ENCODE measurements at places on chromosomes 13 and 19.

- ATAC-seq = no peak
Observed at GRCh38 chr19:35241417-35241816, 7.4 kb upstream of the LSR start.

DNA sequence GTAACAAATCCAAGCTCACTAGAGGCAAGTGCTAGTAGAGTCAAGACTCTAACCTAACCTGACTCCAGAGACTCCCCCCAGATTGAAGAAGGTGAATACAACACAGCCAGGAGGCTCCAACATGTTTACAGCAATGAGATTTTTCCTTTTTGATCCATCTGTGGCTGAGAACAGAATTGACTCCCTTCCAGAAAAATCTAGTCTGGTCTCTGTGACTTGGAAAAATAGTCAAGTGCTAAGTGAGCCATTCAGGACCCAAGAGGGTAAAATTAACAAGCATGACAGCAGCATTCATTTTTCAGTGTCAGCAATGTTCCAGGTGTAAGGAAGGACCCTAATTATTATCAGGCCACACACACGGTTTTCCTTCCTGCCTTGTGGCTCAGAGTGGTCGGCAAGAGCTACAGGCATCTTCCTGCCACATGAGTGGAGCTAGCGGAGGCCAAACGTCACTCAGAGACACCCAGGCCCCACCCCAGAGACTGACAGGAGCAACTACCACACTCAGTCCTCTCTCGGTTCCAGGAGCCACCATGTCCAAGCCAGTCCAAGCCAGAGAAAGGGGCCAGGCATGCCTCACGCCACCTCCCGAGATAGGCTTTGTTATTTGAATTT, 395.1 kb downstream of the FOXO1 start:
- no peak for ATAC-seq

- ATAC-seq = peak; percentile 42
Observed at GRCh38 chr19:13788991-13789390, 6.3 kb upstream of the ZSWIM4 start.

DNA sequence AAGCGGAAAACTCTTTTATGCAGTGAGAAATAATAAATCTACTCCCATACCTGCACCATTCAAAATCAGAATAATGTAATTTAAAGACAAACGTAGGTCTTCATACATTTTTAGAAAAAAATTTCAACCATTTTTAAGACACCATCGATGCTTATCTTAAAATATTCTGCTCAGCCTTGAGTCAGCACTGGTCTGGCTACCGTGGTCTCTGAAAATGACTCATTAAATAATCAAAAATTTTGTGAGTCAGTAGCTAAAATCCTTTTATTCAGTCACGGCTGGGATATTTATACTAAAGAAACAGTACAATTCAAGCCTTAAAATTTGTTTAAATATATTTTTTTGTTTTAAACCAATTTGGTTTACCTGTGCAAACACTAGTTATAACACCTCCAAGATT, 2862.8 kb upstream of the PCDH20 start:
- no peak for ATAC-seq

DNA sequence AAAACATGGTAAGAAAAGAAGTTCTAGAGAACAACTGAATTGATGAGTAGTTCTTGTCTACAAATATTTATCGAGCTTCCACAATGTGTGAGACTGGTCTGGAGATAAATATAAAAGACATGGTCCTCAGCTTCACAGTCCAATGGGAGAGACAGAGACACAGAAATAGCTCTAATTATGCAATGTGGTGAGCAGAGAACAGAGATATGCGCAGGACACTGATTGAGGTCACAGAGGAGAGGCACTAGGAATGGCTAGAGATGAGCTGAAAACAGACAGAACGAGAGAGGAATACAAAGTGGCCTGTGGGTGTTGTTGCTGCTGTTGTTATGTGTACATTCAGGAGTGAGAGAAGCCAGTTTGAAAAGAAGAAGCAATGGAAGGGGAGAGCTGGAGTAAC, 53.2 kb downstream of the GPALPP1 start:
- ATAC-seq = no peak

DNA sequence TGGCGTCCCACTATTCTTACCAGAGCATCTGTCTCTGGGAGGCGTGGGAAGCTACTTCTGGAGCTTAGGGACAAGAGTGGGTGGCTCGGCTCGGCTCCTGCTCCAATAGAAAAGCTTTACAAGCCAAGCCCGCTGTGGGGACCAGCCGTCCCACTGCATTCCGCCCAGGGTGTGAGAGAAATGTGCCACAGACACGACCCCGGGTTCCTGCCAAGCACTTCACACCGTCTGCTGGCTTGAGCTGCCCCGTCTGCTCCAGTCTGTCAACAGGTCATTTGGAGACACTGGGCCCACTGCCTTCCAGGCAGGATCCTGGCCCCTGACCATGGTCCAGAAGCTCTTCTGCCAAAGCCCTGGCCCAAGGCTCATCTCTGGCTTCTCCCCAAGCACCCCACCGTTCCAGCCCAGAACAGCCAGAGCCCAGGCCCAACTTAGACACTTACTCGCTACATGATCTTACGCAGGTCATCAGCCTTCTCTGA, 6.5 kb upstream of the FKRP start:
- no peak for ATAC-seq

- no peak for ATAC-seq
Observed at GRCh38 chr13:90680826-90681225, 666.7 kb upstream of the MIR17HG start.

DNA sequence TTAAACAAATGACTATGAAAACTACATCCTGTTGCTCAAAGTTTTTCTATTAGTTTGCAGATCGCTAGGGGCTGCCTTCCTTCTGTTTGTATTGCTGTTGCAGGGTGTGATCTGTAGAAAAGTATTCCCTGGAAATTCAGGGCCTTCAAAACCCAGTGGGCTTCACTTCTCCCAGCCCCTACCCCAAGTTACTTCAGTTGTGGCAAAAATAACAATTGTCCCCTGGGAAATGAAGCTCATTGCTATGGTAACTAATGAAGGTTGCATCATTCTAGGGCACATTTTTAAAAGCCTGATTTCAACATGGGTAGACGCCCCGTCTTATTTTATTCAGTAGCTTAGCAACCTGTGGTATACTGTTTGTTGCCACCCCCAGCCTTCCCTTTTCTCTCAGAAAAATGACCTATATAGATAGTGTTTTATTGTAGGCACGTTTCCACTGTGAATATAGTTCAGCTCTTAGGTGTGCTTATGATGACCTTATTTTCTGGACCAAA, 60.9 kb downstream of the WDFY2 start:
- peak; percentile 72 for ATAC-seq

GRCh38 chr13:27293873-27294515, 23.4 kb downstream of the RASL11A start:
- peak; percentile 89 for ATAC-seq

GRCh38 chr13:112179995-112180394, 113.0 kb downstream of the SOX1 start:
- ATAC-seq = no peak

DNA sequence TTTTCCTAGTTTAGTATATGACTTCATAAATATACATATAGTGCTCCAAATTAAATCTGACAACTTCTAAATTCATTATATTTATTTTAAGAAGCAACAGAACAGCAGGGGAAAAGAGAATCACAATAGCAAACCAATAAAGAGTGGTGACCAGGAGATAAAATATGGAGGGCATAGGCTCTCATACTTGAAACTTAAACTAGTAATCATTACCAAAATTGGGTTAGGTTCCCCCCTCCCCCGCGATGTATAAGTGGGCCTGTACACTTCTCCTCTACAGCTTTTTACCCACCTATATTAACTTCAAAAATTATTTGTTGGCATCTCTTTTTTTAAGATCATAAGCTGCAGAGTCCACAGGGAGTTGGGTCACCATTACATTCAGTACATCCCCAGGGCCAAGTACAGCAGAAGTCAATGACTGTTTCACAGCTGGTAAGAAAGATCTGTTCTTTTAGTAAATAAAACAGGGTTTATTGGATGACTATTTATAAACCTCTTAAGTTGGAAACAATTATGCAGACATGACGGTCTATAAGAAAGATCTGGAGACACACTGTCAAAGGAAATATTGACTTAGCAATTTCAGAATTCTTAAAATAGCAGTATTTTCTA, 29.4 kb downstream of the KLF12 start:
- no peak for ATAC-seq

GRCh38 chr19:48085904-48086864, 24.4 kb downstream of the PLA2G4C start:
- ATAC-seq = no peak

GRCh38 chr13:26202365-26202972, 19.6 kb downstream of the RNF6 start:
- no peak for ATAC-seq

DNA sequence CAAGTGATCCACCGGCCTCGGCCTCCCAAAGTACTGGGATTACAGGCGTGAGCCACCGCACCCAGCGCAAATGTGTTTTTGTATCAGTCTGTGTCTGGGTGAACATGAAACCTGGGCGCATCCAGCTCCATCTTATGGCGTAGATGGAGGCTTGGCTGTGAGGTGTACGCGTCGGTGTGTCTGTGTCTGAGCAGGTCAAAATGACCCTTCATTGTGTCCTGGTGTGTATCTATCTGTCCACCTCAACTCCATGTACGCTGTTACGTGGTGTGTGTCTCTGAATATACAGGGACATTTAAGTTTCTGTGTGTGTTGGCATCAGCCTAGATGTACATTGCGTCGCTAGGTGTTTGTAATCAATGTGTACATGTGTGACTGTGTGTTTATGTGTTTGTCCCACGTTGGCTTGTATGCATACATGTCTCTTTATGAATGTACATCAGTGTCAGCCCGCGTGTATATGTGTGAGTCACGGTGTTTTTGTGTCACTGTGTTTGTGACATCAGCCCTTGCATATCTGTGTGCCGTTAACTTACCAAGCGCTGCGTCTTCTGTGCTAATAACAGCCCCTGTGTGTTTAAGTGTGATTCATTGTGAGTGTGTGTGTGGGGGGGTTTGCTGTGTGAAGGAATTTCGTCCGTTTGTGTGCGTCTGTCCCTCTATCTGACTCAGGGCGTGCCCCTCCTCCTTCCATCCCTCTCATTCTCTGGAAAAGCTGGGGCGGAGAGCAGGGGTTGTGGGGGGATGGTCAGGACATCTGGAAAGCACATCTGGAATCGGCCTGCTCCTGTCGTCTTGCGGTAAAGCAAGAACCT, 6.4 kb downstream of the AXL start:
- no peak for ATAC-seq

GRCh38 chr13:94033098-94033497, 446.4 kb downstream of the DCT start:
- no peak for ATAC-seq

GRCh38 chr13:28056426-28056825, 44.0 kb downstream of the FLT3 start:
- ATAC-seq = peak; percentile 31

- ATAC-seq = no peak
Observed at GRCh38 chr13:66410314-66410713, 819.8 kb downstream of the PCDH9 start.

- ATAC-seq = no peak
Observed at GRCh38 chr19:1807695-1808394, 4.2 kb downstream of the ATP8B3 start.

- ATAC-seq = no peak
Observed at GRCh38 chr13:40130871-40131636, 475.6 kb downstream of the COG6 start.

Data from stimulated activated memory B cell treated with anti-CD40 and anti-IgM and Interleukin-4, amounts not matched to agents 10 μg/mL and 1 μg/mL and 100 μg/mL, for 72 hours (primary cell).